Globus pallidus (tissue), 1 donor: ENCODE measurements at places on chromosomes 16 and 17.
A peak's percentile ranks its signal among the peaks of the same experiment; 100 is the strongest.

DNA sequence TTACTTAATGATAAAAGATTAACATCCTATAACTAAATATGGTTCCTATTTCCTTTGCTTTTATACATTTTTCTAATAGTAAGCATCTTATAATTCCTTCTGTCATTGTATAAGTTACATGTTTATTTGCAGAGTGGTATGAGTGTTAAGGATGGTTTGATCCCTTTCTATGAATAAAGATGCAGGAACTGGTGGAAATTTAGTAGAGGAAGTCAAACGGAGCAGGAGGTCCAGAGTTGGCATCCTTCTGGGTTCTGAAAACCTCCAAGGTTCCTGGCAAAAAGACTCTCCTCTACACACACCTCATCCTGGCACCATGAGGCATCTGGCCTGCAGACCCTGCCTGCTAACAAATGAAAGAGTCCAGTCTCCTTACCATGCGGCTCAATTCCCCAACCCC lies 296.8 kb downstream of the SOX9 start:
- DNase-seq = no peak

DNA sequence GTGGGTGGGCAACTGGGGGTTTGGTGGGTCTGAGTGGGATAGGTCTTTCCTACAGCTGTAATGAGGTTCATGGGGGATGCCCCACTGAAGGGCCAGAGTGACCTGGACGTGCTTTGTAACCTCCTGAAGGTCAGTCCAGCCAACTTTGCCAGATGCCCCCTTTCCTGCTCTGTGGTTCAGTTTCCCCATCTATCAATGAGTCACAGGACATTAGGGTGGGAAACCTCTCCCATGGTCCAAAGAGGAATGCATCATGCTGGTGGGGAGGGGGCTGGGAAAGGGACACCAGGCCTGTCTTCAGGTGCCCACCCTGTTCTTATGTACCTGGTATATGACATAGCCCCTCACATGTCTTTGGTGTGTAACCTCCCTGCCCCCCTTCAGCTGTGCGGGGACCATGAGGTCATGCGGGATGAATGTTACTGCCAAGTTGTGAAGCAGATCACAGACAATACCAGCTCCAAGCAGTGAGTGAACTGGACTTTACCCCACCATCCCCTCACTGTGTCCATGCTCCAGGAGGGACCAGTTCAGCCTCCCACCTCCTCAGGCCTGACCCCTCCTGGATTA lies 24.0 kb upstream of the ALKBH5 start:
- no peak for DNase-seq

- DNase-seq = no peak
Measured at GRCh38 chr16:30473231-30474073, 910 bp downstream of the ITGAL start.

DNA sequence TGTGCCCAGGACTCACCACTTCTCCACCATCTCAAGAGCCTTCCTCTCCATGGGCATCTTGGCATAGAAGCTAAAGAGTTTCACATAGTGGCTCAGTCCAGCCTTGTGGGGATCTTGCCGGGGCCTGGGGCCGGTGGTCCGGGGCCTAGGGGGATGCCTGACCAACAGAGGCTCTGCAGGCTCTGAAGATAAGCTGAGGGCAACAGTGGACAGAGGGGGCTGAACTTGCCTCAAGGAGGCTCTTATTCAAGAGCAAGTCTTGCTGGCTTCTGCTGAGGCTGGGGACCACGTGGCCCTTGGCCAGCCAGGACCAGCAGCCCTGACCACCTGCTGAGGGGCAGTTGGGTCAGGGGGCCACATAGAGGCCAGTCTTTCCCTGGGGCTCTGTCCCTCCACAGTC lies 13.5 kb upstream of the THAP11 start:
- DNase-seq = no peak

GRCh38 chr17:48236681-48237134 lies 129.1 kb downstream of the SNX11 start:
- DNase-seq = no peak

- no peak for DNase-seq
Measured at GRCh38 chr17:62179525-62180161, 114.6 kb upstream of the MED13 start.

DNA sequence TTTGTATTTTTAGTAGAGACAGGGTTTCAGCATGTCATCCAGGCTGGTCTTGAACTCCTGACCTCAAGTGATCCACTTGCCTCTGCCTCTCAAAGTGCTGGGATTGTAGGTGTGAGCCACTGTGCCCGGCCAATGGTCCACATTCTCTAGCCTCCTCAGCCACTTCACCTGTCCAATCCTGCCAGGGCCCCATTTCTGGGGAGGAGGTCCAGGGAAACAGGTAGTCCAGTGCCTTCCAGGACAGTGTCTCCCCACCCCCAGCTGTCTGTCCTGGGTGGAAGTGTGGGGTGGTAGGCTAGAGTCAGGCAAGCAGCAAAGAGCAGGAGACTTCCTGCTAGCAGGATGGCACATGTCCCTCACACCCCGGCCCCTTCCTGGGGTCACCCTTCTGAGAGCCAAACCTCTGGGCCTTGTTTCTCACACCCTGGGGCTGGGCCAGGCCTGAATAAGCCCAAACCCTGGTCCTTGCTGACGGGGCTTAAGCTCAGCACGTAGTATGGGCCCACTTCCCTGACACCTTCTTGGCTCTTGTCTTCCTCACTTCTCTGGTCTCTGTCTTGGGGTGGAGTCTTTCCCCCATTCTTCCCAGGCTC lies 5.0 kb downstream of the FHOD1 start:
- no peak for DNase-seq

DNA sequence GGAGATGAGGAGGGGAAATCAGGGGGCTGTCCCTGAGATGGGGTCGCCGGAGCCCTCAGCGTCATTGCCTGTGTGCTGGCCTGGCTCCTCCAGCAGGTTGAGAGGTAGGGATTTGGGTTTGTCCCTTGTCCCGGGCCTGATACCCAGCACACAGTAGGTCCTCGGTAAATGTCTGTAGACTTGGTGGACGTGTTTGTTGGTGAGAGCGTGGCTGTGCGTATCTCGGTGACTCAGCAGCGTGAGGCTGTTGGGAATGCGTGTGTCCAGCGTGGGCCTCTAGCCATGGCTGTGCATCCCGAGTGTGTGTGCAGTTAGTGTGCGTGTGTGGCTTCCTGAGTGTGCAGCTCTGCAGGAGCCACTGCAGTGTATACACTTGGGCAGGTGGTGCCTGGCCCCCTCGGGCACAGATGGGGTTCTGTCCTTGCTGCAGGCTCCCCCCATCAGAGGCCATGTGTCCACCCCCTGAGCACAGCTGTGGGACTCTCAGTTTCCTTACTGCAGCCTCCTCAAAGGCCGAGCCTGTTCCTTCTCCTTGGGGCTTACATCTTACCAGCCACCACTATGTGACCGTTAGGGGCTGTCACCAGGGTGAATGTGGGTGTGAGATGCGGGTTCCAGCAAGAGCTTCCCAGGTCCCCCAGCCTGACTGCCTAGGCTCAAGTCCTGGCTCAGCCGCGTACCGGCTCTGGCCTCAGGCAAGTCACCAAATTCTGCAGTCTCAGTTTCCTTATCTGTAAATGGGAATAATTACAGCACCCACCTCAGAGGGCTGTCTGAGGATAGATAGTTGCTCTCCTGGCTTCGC lies 5.7 kb downstream of the NECAB2 start:
- no peak for DNase-seq

GRCh38 chr16:50267151-50267631 lies 840 bp downstream of the ADCY7 start:
- DNase-seq = no peak

DNA sequence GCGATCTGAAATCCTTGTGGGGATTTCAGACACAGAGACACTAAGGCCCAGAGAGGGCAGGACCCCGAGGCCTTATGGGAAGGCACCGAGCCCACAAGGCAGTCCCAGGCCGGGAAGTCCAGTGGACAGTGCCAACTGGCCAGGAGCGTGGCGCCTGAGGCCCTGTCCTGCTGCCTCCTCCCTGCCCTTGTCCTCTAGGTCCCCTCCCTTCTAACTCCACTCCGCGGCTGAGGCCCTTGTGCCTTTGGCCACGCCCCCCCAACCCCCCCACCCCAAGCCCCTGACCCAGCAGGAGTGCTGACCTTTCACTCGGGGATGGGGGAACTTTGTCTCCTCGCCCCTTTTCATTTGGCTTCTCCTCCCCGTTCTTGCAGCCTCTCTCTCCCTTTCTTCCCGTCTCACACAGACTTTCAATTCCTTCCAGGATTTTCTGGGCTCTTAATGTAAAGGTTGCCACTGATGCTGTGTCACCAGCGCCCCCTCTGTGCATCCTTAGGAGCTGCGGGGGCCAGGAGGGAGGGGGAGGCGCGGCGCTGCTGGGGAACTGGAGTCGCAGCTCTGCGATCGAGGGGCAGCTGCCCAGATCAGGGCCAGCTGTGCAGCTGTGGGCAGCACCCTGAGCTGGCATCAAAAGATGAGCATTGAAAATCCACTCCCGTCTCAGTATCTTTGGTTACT lies 29.1 kb downstream of the CRHR1 start:
- peak; percentile 69 for DNase-seq

- DNase-seq = no peak
Measured at GRCh38 chr16:52312716-52313115, 234.2 kb downstream of the TOX3 start.

DNA sequence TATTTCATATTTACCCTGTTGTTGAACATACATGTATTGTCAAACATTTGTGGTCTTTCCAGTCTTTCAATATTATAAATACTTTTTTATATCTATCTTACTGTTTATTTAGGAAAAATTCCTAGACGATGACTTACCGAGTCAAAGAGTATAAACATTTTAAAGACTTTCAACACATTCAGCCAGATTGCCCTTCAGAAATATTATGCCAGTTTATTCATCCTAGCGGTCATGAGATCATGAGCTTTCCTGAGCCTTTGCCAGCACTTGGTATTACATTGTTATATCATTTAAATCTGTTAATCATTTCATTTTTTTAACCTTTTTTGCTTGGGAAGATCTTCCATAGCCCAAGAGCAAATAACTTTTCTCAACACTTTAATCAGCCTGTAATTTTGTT lies 197.4 kb downstream of the SPECC1 start:
- DNase-seq = no peak

GRCh38 chr16:49416001-49416675 lies 42.5 kb downstream of the C16orf78 start:
- no peak for DNase-seq

DNA sequence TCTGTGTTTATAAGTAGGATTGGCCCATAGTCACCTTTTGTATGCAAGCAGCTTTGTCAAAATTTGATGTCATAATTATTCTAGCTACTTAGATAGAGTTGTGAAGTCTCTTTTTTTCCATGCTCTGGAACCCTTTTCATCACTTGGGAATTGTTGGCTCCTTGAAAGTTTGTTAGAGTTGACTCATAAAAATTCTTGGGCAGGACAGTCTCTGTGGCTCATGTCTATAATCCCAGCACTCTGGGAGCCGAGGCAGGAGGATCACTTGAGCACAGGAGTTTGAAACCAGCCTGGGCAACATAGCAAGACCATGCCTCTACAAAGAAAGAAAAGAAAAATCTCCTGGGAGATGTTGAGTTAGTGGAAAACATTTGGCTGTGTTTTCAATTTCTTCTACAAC lies 45.7 kb upstream of the MRC2 start:
- peak; percentile 4 for DNase-seq

DNA sequence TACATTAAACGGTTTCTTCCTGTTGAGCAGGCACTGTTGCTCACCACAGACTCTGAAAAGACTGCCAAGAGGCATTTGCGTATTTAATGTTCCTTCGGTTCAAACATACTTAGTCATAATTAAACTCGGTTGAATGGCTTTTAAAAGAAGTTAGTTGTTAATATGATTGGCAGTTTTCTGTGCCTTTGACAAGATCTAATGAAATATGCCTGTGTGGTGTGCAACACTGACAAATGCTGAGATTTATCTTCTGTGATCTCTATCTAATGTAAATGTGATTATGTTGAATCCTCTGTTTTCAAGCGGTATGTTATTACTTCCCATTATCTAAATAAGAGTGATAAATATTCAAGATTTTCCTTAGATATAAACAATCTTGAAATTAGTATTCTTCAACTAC lies 1046.6 kb downstream of the CDH8 start:
- no peak for DNase-seq

- no peak for DNase-seq
Measured at GRCh38 chr16:46651305-46651704, 30.1 kb upstream of the SHCBP1 start.

- no peak for DNase-seq
Measured at GRCh38 chr16:24537474-24538337, 1.7 kb upstream of the RBBP6 start.

- no peak for DNase-seq
Measured at GRCh38 chr17:82655038-82655479, 6.8 kb upstream of the WDR45B start.

- no peak for DNase-seq
Measured at GRCh38 chr16:51337662-51338061, 186.6 kb upstream of the SALL1 start.

GRCh38 chr17:8375738-8376259 lies 705 bp downstream of the KRABD2 start:
- no peak for DNase-seq

DNA sequence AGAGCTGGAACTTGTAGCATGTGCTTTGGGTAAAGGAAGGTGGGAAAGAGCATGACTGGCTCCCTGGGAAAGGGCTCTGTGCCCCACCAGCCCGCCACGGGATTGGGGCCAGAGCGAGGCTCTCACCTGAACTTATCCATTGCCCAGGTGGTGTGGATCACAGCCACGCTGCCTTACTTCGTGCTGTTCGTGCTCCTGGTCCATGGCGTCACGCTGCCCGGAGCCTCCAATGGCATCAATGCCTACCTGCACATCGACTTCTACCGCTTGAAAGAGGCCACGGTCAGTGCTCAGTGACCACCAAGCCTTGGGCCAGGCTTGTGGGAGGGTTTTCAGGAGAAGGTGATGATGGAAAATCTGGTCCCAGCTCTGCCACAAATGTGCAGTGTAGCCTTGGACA lies 36.0 kb downstream of the SLC6A2 start:
- no peak for DNase-seq

GRCh38 chr17:73189417-73190099 lies 3.3 kb upstream of the COG1 start:
- DNase-seq = peak; percentile 58

DNA sequence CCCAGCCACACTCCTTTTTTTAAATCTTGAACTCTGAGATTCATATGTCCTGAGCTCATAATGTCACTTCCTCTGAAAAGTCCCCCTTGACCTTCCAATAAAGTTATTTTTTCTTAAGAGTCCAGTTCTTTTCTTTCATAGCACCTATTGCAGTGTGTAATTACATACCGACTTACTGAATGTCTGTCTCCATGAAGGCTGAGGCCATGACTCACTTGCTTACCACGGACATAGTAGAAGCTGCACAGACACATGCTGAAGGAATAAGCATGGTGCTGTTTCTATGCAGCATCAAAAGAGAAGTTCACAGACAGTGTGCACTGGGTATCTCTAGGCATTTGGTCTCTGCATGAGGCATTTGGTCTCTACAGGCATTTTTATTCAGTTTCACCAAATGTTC lies 77.2 kb downstream of the C17orf67 start:
- DNase-seq = no peak

GRCh38 chr17:56603486-56604238 lies 10.2 kb downstream of the NOG start:
- DNase-seq = no peak
